ENCODE measurements at places on chromosomes 1 and 21.

GRCh38 chr21:32181457-32181856 lies 97.4 kb downstream of the MIS18A start:
- no peak for DNase-seq

DNA sequence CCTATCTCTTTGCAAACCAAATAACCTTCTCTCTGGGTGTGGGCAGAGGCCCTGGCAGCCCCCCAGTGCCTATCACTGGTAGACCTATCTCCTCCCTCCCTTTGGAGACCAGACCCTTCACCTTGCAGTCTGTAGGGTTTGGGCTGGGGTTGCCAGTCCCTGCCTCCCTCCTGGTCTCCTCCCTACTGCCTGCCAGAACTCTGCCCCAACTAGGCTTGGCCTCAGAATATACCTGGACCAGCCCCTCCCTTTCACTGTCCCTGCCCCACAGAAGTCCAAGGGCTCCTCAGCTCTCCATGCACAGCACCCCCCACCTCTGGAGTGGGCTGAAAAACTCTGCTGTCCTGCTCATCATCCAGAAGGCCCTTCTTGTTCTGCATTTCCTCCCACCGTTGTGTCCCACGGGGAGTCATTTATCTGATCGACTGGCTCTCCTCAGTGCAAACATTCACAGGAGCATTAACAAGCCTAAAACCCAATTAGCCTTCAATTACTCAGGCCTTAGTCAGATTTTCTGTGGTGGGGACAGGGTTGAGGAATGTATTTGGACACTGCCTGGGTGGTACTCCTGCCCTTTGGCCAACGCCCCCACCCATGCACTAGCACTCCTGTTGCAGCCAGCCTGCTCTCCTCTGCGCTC lies 27.7 kb upstream of the DMBX1 start:
- DNase-seq = no peak

DNA sequence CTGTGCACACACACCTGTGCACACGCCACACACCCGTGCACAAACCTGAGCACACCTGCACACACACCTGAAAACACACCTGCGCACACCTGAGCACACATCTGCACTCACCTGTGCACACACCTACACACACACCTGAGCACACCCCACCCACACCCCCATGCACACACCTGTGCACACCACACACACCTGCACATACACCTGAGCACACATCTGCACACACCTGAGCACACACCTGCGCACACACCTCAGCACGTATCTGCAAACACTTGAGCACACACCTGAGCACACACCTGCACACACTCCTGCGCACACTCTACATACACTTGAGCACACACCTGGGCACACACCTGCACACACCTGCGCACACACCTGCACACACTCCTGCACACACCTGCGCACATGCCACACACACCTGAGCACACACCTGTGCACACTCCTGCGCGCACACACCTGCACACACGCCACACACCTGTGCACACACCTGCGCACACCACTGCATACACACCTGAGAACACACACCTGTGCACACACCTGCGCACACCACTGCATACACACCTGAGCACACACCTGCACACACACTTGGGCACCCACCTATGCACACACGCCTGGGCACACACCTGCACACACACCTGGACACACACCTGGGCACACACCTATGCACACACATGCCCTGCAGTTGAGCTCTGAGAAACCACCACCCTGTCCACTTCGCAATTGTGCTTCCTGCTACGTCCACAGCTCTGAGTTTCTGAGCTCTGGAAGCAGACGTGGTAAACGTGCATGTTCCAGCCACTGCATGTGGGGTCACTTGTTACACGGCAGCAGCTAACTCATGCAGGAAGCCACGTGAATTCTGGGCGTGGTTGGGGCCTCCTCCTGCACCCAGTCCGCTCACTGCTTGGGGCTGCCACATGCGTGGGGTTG lies 8.0 kb upstream of the C1orf159 start:
- no peak for DNase-seq

DNA sequence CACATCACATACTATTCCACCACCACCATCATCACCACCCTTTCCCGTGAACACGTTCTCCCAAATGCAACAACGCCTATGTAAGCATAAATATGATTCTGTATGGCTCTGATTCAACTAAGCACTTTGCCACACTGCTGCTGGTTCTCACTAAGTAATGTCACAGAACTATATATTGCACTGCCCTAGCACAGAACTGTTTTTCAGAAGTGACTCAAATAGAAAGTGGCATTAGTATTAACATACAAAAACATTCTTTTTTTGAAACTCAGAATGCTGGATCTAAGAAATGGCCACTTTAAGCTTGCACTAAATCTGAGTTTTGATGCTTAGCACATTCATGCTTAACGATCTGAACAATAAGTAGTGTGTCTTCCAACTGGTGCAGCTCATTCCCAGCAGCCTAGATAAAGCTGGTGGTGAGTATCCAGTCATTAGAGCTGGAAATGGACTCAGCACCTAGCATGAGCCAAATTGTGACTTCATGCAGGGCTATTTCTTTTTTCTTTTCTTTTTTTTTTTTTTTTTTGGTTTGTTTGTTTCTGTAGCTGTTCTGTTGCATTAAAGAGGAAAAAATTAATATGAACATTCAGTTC lies 46.2 kb upstream of the ZC3H11B start:
- DNase-seq = no peak

DNA sequence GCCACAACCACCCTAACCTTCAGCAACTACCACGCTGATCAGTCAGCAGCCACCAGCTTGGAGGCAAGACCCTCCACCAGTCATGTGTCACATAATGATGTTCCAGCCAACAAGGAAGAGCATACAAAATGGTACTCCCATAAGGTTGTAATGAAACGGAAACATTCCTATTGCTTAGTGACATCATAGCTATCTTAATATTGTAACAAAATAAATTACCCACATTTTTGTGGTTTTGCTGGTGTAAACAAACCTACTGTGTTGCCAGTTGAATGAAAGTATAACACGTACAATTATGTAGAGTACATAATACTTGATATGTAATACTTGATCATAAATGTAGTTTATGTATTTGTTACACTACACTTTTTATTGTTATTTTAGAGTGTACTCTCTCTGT lies 1363.2 kb upstream of the ADGRL4 start:
- no peak for DNase-seq

DNA sequence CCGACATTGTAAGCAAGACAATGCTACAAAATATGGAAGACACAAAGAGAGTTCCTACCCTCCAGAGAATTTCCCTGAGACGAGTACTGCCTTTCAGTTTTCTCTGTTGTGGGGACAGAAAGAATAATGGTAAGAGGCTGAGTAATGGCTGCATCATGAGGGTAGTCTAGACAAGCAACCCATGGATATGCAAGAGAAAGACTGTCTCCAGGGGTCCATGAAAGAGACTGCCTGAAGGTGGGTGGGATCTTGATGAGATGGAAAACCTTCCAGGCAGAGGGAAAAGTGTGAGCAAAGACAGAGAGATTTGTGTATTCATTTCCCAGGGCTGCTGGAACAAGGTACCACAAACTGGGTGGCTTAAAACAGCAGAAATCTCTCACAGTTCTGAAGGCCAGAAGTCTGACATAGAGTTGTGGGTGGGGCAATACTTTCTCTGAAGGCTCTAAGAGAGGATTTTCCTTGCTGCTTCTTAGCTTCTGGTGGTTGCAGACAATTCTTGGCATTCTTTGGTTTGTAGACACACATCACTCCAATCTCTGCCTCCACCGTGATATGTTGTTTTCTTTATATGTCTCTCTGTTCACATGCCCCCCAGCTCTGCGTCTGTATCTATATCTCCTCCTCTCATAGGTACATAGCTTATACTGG lies 41.4 kb downstream of the ANP32E start:
- no peak for DNase-seq

- no peak for DNase-seq
Measured at GRCh38 chr1:175287377-175287776, 94.8 kb upstream of the KIAA0040 start.

- no peak for DNase-seq
Measured at GRCh38 chr1:160404094-160404493, 3.7 kb downstream of the VANGL2 start.

GRCh38 chr1:181443231-181443853 lies 40.0 kb upstream of the CACNA1E start:
- no peak for DNase-seq

GRCh38 chr1:153541641-153542590 lies 1.2 kb upstream of the S100A5 start:
- DNase-seq = no peak

All from stimulated activated CD4-positive, alpha-beta T cell treated with anti-CD3 and anti-CD28 coated beads, Interleukin-1b, Interleukin-23, amount 100 ng/mL, for 24 hours (primary cell).